ENCODE measurements at places on chromosomes 16 and 17. TPM values are rescaled to one million over a fixed set of nuclear protein-coding genes. Genes with fewer than 3 reads are reported as not detected.

The SLC16A13 gene
- 1.1 TPM for total RNA-seq

The P2RX5 gene
- not detected for total RNA-seq

The CALB2 gene
- total RNA-seq: 0.24 TPM

The TRAF7 gene
- total RNA-seq: 60.2 TPM

The HS3ST3A1 gene
- 40.1 TPM for total RNA-seq

The RHBDL3 gene
- total RNA-seq: 0.49 TPM

The PKD1 gene
- total RNA-seq: 232 TPM

The DRC3 gene
- total RNA-seq: 1.6 TPM

The KRT25 gene
- not detected for total RNA-seq

The TBC1D26 gene
- total RNA-seq: not detected

The EPX gene
- total RNA-seq: not detected

The HBA1 gene
- not detected for total RNA-seq

The CORO6 gene
- 12.4 TPM for total RNA-seq

The HLF gene
- total RNA-seq: 1.3 TPM

The UTS2R gene
- not detected for total RNA-seq

The PPP1R27 gene
- total RNA-seq: not detected

The RNF222 gene
- total RNA-seq: not detected

Data from hair follicle dermal papilla cell (primary cell).